Endothelial cell (in vitro differentiated cells): ENCODE measurements at places on chromosomes 2 and 18. TPM values are rescaled to one million over a fixed set of nuclear protein-coding genes. Genes with fewer than 3 reads are reported as not detected.

The ANTXR1 gene
- 7.5 TPM for total RNA-seq

GRCh38 chr18:77110936-77111335 lies 21.6 kb downstream of the MBP start:
- DNase-seq = no peak
- peaks cover 19% of the 10 kb centered on the region for H3K27me3 ChIP-seq
- no peak overlapping the region for H3K4me3 ChIP-seq

DNA sequence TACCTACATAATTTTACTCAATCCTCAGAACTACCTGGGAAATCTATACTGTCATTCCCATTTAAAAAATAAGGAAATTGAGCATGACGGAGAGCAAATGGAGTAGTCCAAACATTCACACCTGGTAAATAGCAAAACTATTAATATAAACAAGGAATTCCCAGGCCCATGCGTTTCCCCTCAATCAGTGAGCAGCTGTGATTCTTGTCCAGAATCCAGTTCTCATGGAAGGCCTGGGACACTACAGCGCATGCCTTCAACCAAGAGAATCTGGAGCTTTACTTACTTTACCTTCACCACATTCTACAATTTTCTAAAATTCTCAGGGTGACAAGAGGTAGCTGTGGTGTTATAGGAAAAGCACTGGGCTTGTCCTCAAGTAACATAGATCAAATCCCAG lies 259.0 kb downstream of the LRATD1 start:
- H3K27me3 ChIP-seq = no peaks in the 10 kb centered on the region
- H3K4me1 ChIP-seq = peaks cover 7% of the 10 kb centered on the region
- H3K4me3 ChIP-seq = no peak overlapping the region
- no peak for DNase-seq
- H3K36me3 ChIP-seq = no peaks in the 10 kb centered on the region

GRCh38 chr18:12769644-12770440 lies 67.0 kb downstream of the PSMG2 start:
- no peaks in the 10 kb centered on the region for H3K36me3 ChIP-seq
- H3K27me3 ChIP-seq = peaks cover 3% of the 10 kb centered on the region
- H3K27ac ChIP-seq = no peak overlapping the region
- no peak overlapping the region for H3K4me3 ChIP-seq

The UGT1A8 gene
- not detected for total RNA-seq

The CRACDL gene
- total RNA-seq = 3.3 TPM

DNA sequence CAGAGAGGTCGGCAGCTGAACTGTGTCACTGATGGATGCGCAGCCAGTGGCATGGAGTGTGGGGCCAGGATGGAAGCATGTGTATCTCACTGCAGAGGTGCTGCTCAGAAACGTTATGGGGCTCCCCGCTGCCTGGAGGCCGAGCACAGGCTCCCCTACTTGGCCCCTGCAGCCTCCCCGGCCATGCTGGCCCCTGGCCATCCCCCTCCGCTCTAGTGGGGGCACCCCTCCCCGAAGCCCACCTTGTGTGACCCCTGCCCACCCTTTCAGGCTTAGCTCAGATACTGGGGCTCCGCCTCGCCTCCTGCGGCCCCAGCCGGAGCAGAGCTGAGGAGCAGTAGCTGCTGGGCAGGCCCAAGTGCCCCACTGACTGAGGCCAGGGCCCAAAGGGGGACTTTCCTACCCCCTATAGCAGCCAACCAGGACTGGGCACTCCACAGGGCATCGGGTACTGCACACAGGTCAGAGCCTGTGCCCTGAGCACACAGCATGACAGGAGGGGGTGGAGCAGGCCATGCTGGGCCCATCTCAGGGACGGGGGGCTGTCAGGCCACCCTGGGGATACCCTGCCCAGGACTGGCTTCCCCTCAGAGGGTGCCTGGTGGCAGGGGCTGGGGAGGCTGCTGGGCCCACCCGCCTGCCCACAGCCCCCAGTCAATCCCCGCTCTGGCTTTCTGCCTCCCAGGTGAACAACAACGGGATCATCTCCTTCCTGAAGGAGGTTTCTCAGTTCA lies 31.3 kb downstream of the SNED1 start:
- H3K27ac ChIP-seq = no peak overlapping the region
- DNase-seq = no peak
- H3K36me3 ChIP-seq = peaks cover 7% of the 10 kb centered on the region

- no peak overlapping the region for H3K27ac ChIP-seq
- H3K4me1 ChIP-seq = no peaks in the 10 kb centered on the region
- H3K4me3 ChIP-seq = no peak overlapping the region
- H3K27me3 ChIP-seq = peaks cover 2% of the 10 kb centered on the region
Measured at GRCh38 chr2:241939541-241939940, 70.0 kb downstream of the RTP5 start.

- peaks cover 16% of the 10 kb centered on the region for H3K27me3 ChIP-seq
- H3K4me1 ChIP-seq = no peaks in the 10 kb centered on the region
- no peak overlapping the region for H3K4me3 ChIP-seq
- H3K36me3 ChIP-seq = no peaks in the 10 kb centered on the region
- peak; percentile 73 for DNase-seq
Measured at GRCh38 chr2:70964596-70965386, 13.6 kb upstream of the ANKRD53 start.

The PDE1A gene
- 21.6 TPM for total RNA-seq

GRCh38 chr18:11005528-11005927 lies 143.8 kb downstream of the PIEZO2 start:
- no peak for DNase-seq
- H3K4me1 ChIP-seq = no peaks in the 10 kb centered on the region
- H3K4me3 ChIP-seq = no peak overlapping the region
- no peak overlapping the region for H3K27ac ChIP-seq

DNA sequence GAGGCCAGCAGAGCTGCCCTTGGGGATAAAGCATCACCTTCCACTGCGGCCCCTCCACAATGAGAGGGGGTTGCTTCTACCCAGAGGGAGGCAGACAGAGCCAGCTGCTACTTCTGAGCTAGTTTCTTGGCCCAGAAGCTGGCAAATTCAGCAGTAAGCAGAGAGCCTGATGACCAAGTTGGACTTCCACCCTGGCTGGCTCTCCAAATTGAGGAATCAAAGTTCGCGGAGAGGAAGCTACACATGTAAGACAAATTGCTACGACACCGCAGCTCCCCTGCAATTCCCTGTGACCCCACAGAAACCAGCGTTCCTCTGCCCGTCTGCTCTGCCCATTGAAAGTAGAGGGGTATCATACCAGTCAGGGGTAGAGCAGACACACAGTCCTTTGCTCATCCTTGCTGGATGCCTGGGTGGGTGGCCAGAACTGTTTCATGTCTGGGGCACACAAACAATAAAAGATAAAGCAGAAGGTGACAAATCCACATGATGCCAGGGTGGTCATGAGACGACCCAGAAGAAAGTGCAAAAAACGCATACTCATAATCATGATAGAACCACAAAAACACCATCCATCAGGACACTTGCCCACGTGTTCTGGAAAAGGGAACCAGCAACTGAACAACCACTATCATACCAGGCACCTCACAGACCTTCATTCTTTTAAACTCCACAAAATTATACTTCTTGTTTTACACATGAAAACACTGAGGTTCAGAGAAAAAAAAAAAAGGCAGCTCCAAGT lies 5.4 kb downstream of the TFCP2L1 start:
- H3K4me1 ChIP-seq = peaks cover 8% of the 10 kb centered on the region
- no peaks in the 10 kb centered on the region for H3K36me3 ChIP-seq
- peaks cover 6% of the 10 kb centered on the region for H3K27me3 ChIP-seq
- no peak overlapping the region for H3K27ac ChIP-seq

GRCh38 chr2:47007223-47007825 lies 91.7 kb upstream of the MCFD2 start:
- H3K4me1 ChIP-seq = peaks cover 10% of the 10 kb centered on the region
- DNase-seq = no peak
- no peak overlapping the region for H3K4me3 ChIP-seq
- H3K36me3 ChIP-seq = peaks cover 16% of the 10 kb centered on the region
- peaks cover 21% of the 10 kb centered on the region for H3K27me3 ChIP-seq
- no peak overlapping the region for H3K27ac ChIP-seq

The MARCO gene
- not detected for total RNA-seq

The PARD3B gene
- total RNA-seq = 17.4 TPM

DNA sequence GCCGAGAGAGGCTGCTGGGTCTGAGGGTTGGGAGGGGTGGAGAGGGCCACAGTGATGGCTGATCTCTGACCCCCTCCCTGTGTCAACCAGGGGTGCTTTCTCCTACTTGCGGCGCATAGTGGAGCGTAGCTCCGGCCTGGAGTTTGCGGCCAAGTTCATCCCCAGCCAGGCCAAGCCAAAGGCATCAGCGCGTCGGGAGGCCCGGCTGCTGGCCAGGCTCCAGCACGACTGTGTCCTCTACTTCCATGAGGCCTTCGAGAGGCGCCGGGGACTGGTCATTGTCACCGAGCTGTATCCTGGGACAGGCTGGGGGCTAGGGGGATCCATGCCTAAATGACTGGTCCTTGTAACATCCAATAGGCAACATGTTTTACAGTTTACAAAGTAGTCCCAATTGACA lies 20.9 kb upstream of the GMPPA start:
- H3K4me1 ChIP-seq = peaks cover 2% of the 10 kb centered on the region
- H3K27ac ChIP-seq = no peak overlapping the region
- H3K36me3 ChIP-seq = no peaks in the 10 kb centered on the region
- DNase-seq = no peak
- peaks cover 16% of the 10 kb centered on the region for H3K27me3 ChIP-seq
- no peak overlapping the region for H3K4me3 ChIP-seq
